ENCODE measurements at places on chromosomes 7 and 10.

GRCh38 chr10:126508535-126509040 lies 120.3 kb upstream of the ADAM12 start:
- no peak for DNase-seq

DNA sequence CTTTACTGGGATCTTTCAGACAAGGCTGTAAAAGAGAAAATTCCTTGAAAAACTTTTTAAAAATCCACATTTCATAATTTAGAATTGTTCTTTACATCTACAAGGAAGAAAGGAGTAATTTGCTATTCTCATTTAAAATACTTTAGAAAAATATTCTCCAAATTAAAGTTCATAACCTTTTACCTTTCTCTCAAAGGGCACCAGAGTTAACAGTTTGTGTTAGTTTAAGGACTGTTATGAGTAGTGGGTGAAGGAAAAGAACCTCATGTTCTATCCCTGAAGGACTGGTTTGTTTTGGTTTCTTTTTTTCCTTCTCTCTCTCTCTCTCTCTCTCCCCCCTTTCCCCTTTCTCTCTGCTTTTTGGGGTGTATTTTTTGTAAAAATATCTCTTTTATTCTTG lies 4.1 kb downstream of the AGMO start:
- DNase-seq, result no peak

DNA sequence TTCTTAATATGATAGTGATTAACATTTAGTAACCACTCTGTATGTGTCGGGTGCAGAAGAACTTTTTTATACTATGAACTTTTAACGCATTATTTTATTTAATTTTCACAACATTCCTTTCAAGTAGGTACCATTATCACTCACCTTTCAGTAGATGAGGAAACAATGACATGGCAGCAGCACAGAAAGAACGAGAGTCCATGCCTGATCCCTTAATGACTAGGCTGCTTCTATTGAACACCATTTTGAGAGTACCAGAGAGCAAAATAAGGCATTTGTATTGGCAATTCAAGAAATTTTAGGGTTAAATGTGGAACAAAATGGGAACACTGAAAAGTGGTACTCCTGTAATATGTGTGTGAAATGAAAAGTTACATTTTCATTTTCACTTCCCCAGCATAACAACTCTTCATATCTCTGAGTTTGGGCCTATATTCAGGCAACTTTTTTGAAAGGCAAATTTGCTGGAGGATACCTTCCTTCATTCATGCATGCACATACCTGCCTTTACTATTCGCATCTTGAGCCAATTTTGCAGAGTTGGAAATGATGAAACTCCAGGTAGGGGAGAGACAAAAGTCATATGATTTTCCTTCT lies 12.8 kb downstream of the LRRN3 start:
- no peak for DNase-seq

DNA sequence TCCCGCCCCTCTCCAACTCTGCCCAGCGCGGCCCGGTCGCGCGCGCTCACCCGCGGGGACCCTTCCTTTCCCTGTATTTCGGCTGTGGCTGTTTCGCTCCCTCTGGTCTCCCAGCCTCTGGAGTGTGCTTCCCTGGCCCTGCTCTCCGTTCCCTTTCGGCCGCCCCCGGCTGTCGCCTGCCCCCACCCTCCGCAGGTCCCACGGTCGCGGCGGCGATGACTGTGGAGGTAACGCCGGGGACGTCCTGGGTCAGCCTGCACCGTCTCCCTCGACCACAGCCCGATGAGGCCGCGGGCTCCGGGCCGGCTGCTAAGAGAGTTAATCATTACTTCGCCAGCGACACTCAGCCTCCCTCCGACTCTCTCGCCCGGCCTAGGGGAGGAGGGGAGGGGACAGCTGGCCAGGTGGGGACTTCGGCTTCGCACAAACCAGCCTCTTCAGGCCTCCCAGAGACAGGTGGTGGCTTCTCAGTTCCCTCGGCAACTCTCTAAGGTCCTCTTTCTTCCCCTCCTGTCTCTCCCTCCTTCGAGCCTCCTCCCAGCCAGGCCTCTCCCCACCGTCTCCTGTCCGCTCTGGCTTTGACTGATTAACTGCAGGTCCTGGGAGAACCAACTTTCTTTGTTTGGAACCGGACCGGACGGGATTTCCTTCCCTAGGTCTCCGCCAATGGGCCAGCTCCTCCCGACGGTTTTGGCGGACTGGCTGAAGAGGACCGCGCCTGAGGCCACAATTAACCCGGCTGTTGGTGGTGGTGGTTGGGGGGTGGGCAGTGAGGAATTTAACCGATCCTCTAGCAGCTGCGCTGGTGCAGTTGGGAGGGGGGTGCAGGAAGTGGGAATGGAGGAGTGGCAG lies 5.6 kb upstream of the PAX2 start:
- DNase-seq, result peak; percentile 85

DNA sequence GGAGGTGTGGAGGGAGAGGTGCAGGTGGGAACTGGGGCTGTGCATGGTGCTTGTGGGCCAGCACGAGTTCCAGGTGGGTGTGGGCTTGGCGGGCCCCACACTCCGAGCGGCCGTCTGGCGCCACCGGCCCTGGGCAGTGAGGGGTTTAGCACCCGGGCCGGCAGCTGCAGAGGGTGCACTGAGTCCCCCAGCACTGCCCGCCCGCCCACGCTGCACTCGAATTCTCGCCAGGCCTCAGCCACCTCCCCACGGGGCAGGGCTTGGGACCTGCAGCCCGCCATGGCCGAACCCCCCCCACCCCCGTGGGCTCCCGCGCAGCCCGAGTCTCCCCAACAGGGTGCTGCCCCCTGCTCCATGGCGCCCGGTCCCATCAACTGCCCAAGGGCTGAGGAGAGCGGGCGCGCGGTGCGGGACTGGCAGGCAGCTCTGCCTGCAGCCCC lies 810.2 kb downstream of the PCDH15 start:
- no peak for DNase-seq

GRCh38 chr10:60382946-60383681 lies 6.6 kb downstream of the ANK3 start:
- no peak for DNase-seq

GRCh38 chr10:48454302-48455054 lies 148.0 kb downstream of the MAPK8 start:
- no peak for DNase-seq

DNA sequence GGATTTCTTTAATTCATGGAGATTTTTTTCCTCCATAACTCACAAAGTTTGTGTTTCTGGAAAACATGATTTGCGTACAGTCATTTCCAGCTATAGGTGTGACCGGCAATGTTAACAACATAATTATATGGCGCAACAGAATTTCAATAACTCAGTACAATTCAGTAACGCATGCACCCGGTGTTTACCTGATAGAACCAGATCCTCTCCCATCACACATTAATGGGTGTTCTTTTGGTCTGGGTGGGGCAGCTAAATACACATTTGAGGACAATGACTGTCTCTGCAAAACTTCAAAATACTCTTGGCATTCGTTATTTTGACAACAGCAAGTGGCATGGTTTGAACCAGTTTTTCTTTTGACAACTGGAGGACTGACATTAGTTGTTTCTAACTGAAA lies 102.3 kb downstream of the KLF6 start:
- no peak for DNase-seq

DNA sequence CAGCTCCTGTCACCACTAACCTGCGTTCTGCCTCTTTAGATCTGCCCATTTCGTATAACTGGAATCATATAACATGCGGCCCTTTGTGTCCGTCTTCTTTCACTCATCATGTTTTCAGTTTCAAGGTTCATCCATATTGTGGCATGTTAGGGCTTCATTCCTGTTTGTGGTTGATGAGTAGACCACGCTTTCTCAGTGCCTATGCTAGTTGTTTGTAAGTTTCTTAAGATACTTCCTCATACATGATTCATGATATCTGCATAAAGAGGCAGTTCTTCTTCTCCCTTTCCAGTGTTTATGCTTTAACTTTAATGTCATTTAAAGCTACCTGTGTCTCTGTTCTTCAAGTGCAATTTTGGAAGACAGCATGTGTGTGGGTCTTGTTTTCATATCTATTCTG lies 79.5 kb upstream of the FAM20C start:
- no peak for DNase-seq

GRCh38 chr10:57627642-57628178 lies 640.0 kb downstream of the IPMK start:
- no peak for DNase-seq

GRCh38 chr7:148738737-148739535 lies 40.2 kb downstream of the CUL1 start:
- no peak for DNase-seq
